ENCODE measurements at places on chromosomes 2 and 18.

DNA sequence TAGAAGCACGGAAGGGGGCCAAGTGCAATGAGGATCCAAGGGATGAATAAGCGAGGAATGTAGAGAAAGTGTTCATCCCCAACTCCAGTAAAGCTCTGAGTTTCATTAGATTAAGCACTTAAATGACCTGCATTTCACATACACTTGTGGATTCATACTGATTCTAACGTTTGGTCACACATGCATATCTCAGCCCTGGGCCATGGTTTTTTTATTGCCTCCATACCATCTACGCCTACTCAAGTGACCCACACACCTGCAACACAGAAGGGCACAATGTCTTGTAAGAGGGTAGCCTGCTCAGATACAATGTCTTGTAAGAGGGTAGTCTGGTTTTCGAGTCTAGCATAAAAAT lies 566 bp upstream of the MRPS5 start:
- no peak for DNase-seq

DNA sequence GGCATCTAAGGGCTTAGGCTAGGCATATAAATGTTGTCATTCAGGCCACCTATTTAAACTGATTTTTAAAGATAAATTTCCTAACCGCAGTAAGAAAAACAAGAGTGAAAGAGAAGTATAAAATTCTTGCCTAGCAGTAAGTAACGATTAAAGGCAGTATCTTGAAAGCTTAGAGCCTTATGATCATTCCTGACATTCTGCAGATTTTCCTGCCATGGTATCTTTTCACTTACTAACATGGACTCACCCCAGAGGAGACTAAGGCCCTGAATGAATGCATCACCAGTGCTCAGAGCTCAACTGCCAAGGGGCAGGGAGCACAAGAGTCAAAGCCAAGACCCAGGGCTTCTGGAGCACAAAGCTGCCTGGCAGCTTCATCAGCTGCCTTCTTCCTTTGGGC lies 133.1 kb downstream of the GCA start:
- no peak for DNase-seq

GRCh38 chr2:163834221-163834620 lies 98.4 kb upstream of the FIGN start:
- DNase-seq = no peak

DNA sequence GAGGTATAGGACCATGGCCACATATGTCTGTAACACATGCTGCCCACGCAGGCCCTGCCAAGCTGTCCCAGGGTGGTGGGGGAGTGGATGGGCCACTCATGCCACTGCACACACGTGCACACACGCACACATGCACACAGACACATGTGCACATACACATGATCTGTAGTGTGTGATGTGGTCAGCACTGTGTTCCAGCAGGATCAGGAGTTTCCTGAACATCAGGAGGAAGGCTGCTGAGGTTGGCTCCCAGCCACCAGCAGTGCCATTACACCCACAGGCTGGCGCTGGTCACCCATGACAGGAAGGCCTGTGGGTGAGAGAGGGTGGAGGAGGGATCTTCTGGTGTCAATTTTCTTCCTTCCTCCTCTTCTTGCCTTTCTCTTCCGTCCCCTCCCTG lies 44.7 kb downstream of the POMC start:
- DNase-seq = no peak

DNA sequence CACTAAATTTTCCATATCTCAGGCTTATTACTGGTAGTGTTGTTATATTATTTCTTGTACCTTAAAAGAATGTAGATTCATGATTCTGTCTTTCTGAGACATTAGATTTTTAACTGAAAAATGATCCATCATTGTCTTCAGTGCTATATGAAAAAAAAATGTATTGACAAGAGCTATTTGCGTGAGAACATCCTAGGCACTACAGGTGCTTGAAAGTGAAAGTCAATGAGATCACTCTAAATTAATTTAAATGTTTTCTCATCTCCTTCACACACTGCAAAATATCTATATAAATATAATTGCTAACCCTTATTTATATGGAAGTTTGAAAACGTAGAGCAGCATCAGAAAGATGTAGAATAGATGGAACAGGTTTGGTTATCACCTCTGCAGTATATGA lies 684.6 kb downstream of the TRIB2 start:
- DNase-seq = no peak

GRCh38 chr18:79405019-79405780 lies 9.5 kb downstream of the NFATC1 start:
- DNase-seq = peak; percentile 50

- no peak for DNase-seq
These were observed 99.6 kb downstream of the FMNL2 start for GRCh38 chr2:152434395-152435182.

- no peak for DNase-seq
These were observed 237.2 kb upstream of the COPS8 start for GRCh38 chr2:236848501-236848900.

DNA sequence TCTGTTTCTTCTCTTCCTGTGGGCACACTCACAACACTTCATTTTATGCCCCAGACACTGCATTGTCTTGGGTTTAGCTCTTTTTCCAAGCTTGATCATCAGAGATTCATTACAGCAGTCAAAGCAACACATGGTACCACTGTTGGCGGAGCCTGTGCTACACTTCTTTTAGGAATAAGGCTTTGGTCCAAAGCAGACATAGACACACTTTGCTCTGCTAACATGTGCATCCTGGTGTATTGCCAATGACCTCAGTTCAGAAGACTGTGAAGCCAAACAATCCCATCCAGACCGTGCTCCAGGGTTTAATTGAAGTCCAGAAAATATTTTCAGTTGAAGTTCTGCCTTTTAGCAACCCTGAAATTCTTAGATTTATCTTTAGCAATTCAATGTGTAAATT lies 354.6 kb upstream of the RAB12 start:
- DNase-seq = no peak

- no peak for DNase-seq
These were observed 44.0 kb downstream of the KIF3C start for GRCh38 chr2:25938345-25938744.

- no peak for DNase-seq
These were observed 744 bp downstream of the POU3F3 start for GRCh38 chr2:104854498-104855220.

GRCh38 chr18:62778976-62779869 lies 63.9 kb downstream of the PHLPP1 start:
- no peak for DNase-seq

- DNase-seq = no peak
These were observed 206.2 kb downstream of the SRBD1 start for GRCh38 chr2:45404807-45405297.

DNA sequence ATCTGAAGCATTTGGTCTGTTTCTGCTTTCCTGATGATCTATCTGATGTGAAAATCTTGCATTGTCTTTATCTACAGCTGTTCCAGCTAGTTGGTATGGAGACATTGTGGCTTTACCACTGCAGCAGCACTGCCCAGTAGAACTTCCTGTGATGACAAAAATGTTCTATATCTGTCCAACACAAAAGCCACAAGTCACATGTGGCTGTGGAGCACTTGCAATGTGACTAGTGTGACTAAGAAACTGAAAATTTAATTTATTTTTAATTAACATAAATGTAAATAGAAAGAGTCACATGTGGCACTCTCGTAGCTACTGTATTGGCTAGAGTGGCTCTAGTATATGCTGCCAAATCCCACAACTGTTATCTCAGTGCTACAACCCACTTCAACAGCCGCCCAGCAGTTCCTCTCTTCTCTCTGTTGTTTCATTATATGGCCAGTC lies 425.7 kb downstream of the SETBP1 start:
- DNase-seq = peak; percentile 49

- DNase-seq = no peak
These were observed 67.6 kb upstream of the STAT1 start for GRCh38 chr2:191081411-191082155.

DNA sequence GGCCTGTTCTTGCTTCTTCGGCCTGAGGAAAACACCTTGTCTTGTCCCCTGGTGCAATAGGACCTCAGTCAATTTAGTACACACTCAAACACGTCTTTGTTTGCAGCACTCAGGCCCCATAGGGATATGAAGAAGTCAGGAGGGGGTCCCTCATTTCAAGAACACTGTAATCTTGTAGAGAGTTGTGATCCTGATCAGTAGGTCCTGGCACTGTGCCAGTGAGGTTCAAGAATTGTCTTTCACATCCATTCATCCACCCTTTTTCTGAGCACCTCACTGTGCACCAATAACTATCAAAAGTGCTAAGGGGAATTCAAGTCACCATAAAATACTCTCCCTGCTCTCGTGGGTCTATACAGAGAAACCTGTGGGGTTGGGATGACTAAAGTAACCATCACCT lies 131.4 kb upstream of the LHCGR start:
- no peak for DNase-seq

DNA sequence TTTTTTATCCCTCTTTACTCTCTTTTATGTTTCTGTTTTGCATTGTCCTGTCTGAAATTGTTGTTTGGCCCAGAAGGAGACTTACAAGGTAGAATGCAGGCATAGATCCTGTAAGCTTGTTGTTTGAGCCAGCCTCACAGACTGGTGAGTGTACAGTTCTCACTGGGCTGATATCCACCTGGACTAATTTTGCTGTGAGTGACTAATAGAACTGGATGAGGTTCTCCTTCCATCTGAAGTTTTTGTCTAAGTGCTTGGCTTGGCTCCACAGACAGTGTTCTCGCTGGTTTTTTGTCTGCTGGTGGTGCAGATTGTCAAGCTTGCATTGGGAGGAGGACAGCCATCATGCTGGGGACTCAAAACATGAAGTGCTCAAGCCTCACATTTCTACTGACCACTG lies 495.7 kb downstream of the TSN start:
- DNase-seq = no peak

DNA sequence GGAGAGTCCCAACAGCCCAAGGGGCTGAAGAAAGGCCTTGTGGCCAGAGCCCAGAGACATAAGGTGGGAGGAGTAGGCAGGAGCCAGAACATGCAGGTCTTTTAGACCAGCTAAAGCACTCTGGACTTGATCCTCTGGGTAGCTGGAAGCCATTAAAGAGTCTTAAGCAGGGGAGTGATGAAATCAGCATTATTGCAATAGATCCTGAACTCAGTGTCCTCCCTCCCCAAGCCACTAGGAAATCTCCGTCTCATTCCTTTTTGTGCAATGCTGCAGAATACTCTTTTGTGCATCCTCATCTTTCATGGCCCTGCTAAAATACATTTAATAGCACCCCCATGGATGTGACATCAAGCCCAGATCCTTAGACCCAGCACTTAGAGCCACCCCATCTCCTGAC lies 58.6 kb upstream of the ZCCHC2 start:
- no peak for DNase-seq

GRCh38 chr2:214881647-214882202 lies 72.2 kb upstream of the BARD1 start:
- no peak for DNase-seq

DNA sequence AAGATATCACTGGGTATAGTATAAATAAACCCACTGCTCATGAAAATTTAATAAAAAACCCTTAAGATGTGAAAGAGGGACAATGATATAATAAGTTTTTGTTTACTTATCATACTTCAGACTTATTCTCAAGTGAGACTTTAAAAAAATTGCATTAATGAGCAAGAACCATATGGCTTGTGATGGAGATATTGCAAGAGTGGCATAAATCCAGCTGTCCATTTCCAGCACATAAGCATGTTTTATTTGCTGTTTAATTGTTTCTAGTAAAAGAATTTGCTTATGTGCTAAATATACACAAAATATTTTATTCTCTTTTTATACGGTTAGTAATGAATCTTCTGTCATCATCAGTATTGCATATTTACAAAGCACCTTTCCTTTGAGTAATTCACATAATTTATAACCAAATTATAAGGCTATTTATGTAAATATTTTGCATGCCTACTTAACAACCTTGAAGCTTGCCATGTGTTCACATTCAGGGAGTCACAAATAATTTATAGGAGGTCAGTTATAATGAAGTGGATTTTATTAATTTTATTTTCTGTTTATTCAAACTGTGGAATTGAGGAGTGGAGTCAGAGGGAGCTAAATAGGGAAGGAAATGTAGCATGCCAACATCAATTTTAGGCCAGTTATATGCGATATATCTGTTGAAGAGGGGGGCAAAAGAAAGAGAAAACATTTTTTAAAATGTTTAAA lies 318.5 kb upstream of the CWC22 start:
- no peak for DNase-seq

GRCh38 chr2:42964439-42965083 lies 172.2 kb upstream of the HAAO start:
- DNase-seq = no peak

- DNase-seq = no peak
These were observed 8.4 kb downstream of the DHRS9 start for GRCh38 chr2:169077674-169078240.

DNA sequence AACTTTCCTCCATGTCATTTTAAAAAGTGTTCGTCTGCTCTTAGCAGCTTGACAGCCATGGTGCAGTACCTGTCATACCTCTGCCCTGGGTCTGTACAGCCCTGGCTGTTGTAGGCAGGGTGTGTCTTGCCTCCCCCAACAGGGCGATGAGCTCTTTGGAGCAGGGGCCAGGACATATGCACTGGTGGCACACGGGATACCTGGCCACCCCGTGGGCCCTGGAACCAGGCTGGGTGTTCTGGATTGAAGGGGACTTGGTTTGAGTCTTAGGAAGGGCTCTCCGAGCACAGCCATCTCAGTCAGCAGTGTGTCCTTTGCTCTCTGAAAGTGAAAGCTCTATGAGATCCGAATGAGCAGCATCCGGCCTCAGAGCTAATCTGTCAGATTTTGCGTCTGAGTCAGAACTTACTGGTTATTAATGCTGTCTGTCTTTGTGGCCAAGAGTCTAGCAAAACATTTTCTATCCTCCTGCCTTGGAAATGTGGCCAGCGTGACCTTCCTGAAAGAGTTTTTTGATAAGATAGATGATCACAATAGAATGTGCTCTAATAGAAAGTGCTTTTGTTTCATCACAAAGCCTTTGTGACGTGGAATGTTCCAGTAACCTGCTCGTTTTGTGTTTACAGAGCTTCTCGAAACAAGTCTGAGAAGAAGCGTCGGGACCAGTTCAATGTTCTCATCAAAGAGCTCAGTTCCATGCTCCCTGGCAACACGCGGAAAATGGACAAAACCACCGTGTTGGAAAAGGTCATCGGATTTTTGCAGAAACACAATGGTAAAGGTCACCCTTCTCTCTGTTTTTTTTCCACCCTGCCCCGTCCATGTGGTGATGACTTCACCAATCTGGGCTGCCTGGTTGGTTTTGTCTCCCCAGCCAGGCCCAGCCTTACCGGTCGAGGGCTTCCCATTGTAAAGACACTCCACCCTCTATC lies 77.3 kb upstream of the RPL31 start:
- DNase-seq = peak; percentile 58

DNA sequence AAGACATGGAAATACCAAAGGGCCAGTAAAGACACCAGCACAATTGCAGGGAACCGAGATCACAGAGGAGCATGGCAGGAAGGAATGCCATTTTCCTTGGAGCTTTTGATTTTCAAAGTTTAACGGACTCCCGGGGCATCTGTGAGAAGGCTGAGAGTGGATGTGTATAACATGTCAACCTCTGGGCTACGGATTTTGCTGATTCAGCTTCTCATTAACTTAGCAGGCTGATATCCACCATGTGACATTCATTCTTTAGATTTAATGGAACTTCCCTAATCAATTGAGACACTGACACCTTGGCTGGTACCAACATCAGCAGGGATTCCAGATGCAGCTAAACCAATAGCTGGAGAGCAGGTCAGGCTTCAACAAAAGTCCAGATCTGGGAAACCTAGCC lies 496.6 kb upstream of the SPHKAP start:
- DNase-seq = no peak

- DNase-seq = no peak
These were observed 23.5 kb downstream of the ITSN2 start for GRCh38 chr2:24336811-24337210.

- DNase-seq = no peak
These were observed 3.7 kb downstream of the ANKRD53 start for GRCh38 chr2:70981866-70982810.

Measured in CD4-positive, alpha-beta T cell treated with Interferon alpha-2 for 1 hour (primary cell).